M059J (cell line): ENCODE measurements at places on chromosomes 11 and 22. TPM values are rescaled to one million over a fixed set of nuclear protein-coding genes. Genes with fewer than 3 reads are reported as not detected.

SLC5A12 gene
- total RNA-seq, result 0.47 TPM in 1 of 2 replicates, not detected in the other

DNA sequence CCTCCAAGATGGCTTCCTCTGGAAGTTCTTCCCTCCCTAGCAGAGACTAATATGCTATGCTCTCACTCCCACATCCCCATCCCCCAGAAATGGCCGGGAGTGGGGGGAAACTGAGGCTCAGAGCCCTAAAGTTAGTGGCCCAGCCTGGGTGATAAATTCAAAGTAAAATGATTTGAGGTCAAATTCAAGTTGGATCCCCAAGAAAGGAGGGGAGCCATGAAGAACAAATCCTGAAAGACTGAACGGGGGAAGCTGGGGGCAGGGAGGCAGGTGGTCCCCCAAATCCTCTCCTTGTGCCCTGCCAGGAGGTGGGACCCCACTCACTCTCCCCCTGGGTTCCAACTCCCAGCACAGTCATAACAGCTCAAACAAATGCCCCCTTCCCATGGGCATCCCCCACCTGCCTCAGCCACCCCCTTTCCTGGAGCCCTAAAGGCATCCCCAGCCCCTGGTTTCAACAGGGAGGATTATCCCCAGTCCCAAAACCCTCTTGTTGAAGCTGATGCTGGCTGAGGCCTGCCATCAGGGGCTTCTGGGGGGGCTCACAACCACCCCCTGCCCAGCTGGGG is 1.1 kb downstream of the CBX6 start:
- DNase-seq, result no peak

GRCh38 chr11:7523416-7524210 is 9.8 kb downstream of the PPFIBP2 start:
- no peak for DNase-seq

OR51E2 gene
- total RNA-seq, result not detected in 2 replicates

P4HA3 gene
- total RNA-seq, result 4.2 and 5.4 TPM in 2 replicates

- DNase-seq, result peak; percentile 43
Measured at GRCh38 chr11:86067009-86067850, 1.7 kb downstream of the PICALM start.

DNA sequence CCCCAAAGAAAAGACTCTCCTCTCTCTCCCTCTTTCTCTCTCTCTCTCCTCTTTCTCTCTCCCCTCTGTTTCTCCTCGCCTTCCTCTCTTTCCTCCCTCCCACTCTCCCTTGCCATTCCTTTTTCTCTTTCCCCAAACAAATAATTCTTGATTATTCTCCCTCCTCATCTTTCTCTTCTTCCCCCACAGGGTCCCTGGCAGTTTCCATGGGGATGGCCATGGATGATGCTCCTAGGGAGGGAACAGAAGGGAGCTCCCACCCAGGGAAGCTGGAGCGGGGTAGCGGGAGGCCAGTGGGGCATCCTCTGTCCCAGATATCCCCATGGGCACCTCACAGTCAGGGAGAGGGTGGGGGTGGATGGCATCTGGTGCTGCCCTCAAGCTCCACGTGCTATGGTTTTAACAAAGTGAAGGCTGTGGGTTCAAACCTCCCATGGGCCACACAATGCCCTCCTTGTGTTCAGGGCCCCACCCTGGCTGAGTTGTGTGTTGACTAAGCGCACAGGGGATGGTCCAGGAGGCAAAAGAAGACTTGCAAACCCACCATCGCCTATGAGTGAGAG is 266.4 kb downstream of the BUD13 start:
- DNase-seq, result no peak

CCDC116 gene
- total RNA-seq, result 0.05 TPM in 2 replicates

GRCh38 chr11:14203321-14203720 is 155.7 kb downstream of the RRAS2 start:
- DNase-seq, result no peak

C22orf42 gene
- not detected in 2 replicates for total RNA-seq

KCNE3 gene
- total RNA-seq, result 0.10 TPM in 1 of 2 replicates, not detected in the other

SAAL1 gene
- total RNA-seq, result 23.7 and 35.6 TPM in 2 replicates

- no peak for DNase-seq
Measured at GRCh38 chr11:79304599-79305212, 136.1 kb downstream of the TENM4 start.

GRCh38 chr22:43956805-43957463 is 1.7 kb downstream of the SAMM50 start:
- no peak for DNase-seq

DNA sequence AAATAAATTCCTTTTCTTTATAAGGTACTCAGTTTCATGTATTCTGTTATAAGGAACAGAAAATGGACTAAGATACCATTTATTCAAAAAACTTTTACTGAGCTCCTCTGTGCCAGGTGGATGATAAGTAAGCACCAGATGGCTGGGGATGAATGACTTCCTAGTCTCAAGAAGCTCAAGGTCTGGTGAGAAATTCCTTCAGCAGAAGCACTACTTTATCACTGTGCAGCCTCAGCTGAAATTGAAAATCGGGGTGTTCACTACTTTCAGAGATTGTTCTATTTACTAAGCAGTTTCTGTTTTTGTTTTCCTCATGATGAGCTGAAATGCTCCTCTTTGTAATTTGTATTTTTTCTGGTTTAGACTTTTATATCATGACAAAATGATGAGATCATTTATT is 7.8 kb downstream of the LDHAL6A start:
- no peak for DNase-seq

SPA17 gene
- total RNA-seq, result 29.9 and 43.4 TPM in 2 replicates

DNA sequence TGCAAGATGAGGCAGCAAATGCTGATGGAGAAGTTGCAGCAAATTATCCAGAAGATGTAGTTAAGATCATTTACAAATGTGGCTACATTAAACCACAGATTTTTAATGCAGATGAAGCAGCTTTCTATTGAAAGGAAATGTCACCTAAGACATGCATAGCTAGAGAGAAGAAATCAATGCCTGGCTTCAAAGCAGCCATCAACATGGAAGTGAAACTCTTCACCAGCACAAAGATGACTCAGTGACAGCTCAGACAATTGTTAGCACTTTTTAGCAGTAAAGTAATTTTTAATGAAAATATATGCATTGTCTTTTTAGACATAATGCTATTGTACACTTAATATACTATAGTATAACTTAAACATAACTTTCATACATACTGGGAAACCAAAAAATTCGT is 71.4 kb downstream of the FANCF start:
- peak; percentile 1 for DNase-seq

TRABD gene
- total RNA-seq, result 9.7 and 15.1 TPM in 2 replicates

LARGE2 gene
- total RNA-seq, result 0.22 TPM in 1 of 2 replicates, not detected in the other

FIBIN gene
- 0.05 TPM in 1 of 2 replicates, not detected in the other for total RNA-seq

- DNase-seq, result peak; percentile 54
Measured at GRCh38 chr11:133947321-133947756, 9.4 kb downstream of the IGSF9B start.

DNA sequence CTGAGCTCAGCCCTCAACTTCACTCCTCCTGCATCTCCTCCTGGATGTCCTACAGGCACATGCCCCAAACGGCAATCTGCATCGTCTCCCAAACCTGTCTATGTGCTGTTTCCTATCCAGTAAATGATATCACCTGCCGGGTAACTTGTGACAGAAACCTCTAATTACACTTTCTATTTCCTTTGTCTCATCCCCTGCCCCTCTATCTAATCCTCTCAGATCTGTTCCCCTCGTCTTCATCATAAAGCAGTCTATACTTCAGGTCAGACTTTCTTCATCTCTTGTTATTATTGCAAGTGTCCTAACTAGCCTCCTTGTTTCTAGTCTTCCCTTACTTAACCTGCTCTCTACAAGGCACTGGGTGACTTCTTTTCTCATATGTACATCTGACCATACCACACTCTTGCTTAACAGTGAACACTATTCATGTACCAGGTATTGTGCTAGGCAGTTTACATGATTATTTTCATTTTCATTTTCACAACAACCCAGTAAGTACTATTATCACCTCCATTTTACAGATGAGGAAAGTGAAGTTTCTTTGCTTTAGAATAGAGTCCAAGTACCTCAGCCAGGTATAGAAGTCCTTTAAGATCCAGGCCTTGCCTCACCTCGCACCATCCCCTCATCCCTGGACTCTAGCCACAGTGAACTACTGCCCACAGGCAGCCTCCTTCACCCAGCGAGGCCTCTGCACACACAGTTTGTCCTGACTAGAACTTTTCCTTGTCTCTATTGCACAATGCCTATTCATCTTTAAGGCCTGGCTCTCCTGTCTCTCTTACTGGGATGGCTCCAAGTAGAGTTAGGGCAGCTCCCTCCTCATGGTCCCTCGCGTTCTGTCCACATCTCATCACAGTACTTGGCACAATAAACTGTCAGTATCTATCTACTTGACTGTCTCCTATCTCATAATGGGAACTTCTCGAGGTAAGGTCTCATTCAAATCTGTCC is 22.1 kb upstream of the UCP3 start:
- DNase-seq, result no peak

HEPN1 gene
- not detected in 2 replicates for total RNA-seq

DNA sequence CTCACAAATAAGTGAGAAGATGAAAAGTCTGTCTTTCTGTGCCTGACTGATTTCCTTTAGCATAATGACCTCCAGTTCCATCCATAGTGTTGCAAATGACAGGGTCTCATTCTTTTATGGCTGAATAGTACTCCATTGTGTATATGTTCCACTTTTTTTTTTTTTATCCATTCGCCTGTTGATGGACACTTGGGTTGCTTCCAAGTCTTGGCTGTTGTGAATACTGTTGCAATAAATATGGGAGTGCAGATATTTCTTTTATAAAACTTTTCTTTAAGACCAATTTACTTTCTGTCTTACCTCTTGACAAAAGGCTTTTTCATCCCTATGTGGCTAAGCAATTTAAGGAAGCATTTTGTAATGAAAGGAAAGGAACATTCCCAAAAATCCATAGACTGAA is 104.6 kb downstream of the MUC15 start:
- no peak for DNase-seq

GRCh38 chr11:12044799-12045198 is 36.4 kb upstream of the DKK3 start:
- DNase-seq, result no peak

C11orf58 gene
- 195 and 212 TPM in 2 replicates for total RNA-seq

TREH gene
- not detected in 2 replicates for total RNA-seq

DNA sequence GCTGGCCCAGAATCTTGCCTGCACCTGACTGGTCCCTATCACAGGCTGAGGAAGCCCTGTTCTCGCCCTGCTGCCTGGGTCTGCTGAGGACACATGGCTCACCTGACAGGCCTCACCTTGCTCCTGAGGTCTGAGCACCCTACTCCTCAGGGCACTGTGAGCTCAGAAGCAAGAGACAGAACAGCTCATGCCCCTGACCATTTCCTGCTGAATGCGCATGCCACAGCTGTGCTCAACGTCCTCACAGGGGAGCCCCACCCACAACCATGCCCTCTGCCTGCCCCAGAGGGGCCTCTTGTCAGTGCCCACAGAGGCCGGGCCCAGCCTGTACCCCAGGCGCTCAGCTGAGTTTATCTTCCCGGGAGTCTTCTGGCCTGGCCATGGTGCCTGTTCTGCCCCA is 2.8 kb upstream of the TSPO start:
- DNase-seq, result no peak

RGL4 gene
- not detected in 2 replicates for total RNA-seq

GRCh38 chr11:22331771-22332170 is 6.4 kb upstream of the SLC17A6 start:
- DNase-seq, result no peak

- DNase-seq, result peak; percentile 72
Measured at GRCh38 chr11:118152552-118153471, at the start of gene SCN4B. Gene SCN4B, minus strand, starts transcription at chr11:118152823. Its CDS starts 150 bp downstream, at chr11:118152673.

OR2AG2 gene
- total RNA-seq, result not detected in 2 replicates

DNA sequence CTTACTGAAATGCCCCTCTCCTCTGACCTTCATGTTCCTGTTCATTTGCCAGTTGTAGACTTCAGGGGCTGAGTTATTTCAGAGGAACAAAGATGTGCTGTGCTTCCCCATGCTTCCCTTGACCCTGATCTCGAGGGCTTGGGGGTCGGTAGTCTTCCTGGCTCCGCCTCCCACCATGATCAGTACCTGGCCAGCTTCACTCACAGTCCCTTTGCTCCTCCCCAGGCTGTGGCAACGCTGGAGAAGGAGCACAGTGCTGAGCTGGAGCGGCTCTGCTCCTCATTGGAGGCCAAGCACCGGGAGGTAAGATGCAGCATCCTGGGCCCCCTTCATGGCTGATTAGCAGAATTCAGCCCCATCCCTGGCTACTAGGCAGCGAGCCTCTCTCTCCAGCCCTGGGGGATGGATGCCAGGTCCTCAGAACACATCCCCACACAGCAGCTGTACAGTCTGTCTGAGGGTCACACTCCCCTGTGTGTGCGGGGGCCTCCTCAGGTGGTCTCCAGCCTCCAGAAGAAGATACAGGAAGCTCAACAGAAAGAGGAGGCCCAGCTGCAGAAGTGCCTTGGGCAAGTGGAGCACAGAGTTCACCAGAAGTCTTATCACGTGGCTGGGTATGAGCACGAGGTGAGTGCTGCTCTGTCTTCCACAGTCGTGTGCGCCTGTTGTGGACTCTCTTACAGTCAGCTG is 64.5 kb downstream of the CEP164 start:
- no peak for DNase-seq

UBQLN3 gene
- not detected in 2 replicates for total RNA-seq

- DNase-seq, result peak; percentile 75
Measured at GRCh38 chr22:25746012-25746373, 4.0 kb downstream of the MYO18B start.

OR5A1 gene
- total RNA-seq, result not detected in 2 replicates
